Hindlimb muscle (tissue), 1 donor: ENCODE measurements at places on chromosomes 7 and 10.

DNA sequence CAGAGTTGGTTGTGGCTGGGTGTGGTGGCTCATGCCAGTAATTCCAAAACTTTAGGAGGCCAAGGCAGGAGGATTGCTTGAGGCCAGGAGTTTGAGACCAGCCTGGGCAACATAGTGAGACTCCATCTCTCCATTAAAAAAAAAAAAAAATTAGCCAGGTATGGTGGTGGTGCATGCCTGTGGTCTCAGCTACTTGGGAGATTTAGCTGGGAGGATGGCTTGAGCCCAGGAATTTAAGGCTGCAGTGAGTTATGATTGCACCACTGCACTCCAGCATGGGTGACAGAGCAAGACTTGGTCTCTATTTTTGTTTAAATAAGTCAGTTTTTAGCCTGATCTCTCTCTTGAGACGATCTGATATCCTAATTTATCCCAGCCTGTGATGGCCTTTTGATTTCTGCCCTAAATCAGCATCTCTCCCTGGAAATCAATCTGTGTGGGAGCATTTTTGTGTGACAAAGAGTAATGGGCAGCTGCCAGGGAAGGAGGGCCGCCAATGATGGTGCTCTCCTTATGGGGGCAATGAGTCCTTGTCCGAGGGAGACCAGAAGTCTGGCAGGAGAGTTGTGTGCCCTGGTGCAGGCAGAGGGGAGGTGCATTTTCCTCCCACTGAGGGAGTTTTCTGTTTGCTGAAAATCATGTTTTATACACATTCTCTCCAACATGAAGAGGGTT lies 111.0 kb downstream of the NRP1 start:
- no peak for DNase-seq

GRCh38 chr10:127427926-127428325 lies 121.2 kb upstream of the NPS start:
- no peak for DNase-seq

DNA sequence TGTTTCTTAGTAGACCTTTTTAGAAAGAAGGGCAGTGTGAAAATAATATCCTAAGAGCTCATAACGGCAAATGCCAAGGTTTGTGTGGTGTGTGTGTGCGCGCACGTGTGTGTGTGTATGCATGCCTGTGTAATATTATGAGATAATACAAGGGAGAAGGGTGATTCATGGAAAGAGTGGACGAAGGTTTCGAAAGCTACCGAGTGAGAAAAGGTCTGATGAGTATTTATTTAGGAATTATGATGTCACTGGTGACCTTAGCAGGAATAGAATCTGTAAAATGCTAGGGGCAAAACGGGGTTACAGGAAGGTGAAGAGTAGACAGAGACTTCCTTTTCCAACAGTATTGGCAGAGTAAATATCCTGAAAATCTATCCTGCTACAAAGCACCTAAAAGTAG lies 107.3 kb downstream of the AHR start:
- no peak for DNase-seq

DNA sequence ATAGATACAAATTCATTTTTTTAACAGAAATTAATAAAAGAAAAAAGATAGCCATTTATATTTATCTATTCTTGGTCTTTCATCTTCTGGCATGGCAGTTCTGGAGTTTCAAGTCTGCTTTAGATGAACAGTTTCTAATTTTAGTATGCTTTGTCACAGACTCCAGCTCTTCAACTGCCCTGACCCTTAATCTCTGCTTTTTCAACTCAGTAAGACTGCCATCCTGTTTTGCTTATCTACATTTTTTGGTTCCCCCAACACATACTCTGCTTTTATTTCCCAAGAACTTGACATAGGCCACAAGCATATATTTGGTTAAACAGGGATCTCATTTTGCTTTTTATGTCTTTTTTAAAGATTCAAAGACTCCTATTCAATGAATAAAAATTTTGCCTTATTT lies 309.3 kb upstream of the KCND2 start:
- DNase-seq, result no peak

DNA sequence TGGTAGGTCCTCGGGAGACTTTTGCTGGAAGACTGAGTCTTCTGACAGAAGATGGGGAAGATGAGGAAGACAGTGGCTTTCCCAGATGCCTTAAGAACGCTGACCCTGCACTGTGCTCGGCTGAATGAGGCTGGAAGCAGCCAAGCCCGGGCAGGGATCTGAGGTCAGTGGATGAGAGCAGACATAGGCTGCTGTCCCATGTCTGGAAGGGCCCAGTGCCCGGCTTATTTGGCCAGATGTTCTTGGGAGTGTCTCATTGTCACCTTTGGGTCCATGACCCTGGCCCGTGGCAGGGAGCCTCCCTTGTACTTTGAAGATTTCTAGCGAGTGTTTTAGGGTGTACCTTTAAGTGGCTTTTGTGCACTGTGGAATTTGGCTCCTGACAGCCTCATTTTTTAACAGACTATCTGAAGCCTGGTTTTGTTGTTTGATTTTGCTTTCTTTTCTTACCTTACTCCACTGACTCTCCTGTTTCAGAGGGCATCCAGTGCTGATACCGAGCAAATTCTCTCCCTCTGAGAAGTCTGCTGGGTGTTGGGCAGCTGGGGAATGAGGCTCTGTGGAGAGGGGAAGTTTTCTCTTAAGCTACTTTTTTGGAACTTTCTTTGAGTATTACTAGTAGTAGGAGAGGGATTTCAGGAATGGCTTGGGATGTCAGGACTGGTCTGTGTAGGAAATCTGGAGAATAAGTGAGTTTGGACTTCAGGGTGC lies 61.4 kb downstream of the CREB5 start:
- peak; percentile 40 for DNase-seq

- no peak for DNase-seq
Observed at GRCh38 chr10:33370434-33370930, 36.0 kb upstream of the NRP1 start.

DNA sequence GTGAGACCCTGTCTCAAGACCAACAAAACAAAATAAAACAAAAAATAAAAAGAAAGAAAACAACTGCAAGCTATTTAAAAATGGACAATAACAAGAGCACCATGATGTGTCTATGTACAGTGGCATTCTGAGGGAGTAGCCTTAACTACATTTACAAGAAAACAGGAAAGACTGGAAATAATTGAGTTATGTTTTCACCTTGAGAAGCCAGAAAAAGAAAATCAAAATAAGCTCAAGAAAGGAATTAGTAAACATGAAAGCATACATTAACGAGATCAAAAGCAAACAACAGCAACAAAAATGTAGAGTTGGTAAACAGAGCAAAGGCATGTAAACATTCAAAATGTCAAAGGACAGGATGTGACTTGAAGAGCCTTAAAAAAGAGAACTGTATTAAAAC lies 36.7 kb downstream of the TEX36 start:
- no peak for DNase-seq

- DNase-seq, result no peak
Observed at GRCh38 chr7:37816922-37817590, 31.3 kb upstream of the NME8 start.

DNA sequence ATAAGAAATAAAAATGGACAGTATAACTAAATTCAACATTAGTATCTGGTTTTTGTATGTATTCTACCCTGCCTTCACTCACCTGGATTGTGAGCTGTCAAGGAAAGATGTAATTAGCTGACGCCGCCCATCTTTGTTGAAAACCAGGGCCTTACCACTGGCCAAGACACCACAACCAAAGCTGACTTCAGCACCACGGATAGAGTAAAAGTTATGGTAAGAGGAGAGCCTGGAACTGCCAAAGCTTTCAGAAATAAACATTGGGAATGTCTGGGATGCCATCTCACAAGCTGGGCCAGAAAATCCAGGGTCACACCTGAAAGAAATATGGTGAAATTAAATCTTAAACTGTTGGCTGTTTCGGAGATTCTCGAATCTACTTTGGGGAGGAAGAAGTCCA lies 190.1 kb upstream of the SLC26A5 start:
- no peak for DNase-seq

GRCh38 chr7:79282070-79282694 lies 171.3 kb downstream of the MAGI2 start:
- DNase-seq, result peak; percentile 37

DNA sequence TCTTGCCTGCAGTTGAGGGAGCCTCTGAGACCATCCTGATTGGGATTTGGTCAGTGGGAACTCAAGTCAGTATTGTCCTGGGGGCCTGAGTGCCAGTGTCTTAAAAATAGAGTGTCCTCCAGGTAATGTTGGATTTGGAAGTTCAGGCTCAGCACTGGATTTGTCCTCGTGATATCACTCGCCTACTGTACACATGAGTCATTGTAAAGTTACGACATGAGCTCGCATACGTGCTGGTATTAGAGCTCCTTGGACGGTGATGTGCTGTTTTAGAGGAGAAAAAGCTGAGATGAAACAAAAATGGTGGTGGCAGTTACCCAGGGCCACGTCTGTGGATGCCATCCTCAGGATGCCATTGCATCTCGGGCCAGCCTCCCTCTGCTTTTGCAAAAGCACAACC lies 78.2 kb downstream of the MGMT start:
- no peak for DNase-seq

DNA sequence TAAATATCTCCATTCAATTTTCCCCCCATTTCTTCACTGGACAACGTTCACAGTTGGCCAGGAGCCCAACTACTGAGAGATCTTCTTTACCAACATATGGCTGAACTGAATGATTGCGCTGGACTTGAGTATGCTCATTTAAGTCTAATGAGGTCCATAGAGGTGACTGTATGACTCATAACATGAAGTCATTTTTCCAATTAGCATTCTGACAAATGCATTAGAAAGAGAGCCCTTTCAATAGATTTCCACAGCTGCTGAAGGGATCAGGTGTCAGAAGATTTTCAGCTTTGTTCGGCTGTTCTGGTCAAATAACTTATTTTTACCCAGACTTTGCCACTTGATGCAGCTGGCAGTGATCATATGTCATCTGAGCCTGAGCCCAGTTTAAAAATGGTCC lies 438.0 kb downstream of the ETV1 start:
- peak; percentile 19 for DNase-seq

DNA sequence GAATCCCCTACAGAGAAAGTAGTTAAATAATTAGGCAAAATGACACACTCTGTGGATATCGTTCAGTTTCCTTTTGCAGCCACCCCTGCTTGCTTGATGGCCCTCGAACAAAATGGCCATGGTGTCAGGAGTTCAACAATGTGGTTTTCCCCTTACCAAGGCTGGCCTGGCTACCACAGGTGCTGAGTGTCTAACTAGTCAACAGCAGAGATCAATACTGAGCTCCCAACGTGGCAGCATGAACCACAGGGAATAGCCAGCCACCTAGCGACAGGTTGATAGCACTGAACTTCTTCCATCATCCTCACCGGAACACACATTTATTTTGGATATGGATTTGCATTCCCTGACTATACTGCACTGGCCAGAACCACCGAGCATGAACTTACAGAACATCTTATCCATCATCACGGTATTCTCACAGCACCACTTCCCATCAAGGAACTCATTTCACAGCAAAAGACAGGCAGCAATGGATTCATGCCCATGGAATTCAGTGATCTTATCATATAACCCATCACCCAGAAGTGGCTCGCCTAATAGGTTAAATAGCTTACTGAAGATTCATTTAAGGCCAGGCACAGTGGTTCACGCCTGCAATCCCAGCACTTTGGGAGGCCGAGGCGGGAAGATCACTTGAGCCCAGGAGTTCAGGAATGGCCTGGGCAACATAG lies 6.3 kb downstream of the C10orf67 start:
- no peak for DNase-seq

- DNase-seq, result no peak
Observed at GRCh38 chr10:71459513-71459912, 62.8 kb downstream of the CDH23 start.

DNA sequence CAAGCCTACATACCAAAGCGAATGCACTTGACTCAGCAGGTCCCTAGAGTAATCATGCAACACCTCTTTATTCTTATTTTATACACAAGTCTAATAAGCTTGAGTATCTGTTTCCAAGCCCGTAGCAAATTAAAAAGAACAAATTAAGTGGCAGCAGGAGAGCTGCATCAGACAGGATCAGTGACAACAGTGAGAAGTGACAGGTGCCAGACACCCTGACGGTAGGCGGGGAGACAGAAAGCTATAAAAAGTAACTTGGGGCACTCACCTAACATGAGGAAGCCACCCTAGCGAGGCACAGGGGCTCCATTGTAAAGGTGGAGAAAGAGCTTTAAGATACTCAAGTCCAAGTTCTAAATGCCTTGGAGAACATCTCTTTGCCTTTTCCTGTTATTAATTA lies 174.2 kb downstream of the PLXNA4 start:
- no peak for DNase-seq

- no peak for DNase-seq
Observed at GRCh38 chr7:15000157-15000556, 97.6 kb upstream of the DGKB start.

DNA sequence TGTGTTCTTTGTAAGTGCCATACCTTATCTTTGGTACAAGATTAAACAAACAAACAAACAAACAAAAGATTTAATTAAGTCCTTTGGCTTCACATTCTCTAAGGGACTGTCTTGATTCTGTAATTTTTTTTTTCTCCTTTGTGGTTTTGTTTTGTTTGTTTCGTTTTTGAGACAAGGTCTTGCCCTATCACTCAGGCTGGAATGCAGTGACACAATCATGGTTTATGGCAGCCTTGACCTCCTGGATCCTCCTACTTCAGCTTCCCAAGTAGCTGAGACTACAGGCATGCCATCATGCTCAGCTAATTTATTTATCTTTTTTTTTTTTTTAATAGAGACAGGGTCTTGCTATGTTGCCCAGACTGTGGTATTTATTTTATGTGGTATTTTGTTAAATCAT lies 165.8 kb downstream of the LRRC4 start:
- DNase-seq, result no peak

DNA sequence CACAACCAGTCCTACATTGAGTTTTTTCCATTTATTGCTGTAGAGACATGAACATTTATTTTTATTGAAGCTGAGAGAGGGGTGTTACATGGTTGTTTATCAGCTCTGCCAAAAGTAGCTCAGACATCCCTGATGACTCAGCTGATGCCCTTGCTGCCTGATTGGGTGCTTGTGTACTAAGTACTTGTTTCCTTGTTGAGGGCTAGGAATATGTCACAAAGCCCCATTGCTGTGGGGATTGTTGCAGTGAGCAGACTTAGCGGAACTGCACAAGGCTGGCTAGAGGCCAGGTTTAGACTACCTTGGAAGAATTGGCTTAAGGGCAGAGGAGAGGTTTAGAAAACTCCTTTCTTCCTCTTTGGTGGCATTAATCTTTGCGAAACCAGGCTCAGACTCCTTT lies 110.6 kb downstream of the AUTS2 start:
- DNase-seq, result no peak

DNA sequence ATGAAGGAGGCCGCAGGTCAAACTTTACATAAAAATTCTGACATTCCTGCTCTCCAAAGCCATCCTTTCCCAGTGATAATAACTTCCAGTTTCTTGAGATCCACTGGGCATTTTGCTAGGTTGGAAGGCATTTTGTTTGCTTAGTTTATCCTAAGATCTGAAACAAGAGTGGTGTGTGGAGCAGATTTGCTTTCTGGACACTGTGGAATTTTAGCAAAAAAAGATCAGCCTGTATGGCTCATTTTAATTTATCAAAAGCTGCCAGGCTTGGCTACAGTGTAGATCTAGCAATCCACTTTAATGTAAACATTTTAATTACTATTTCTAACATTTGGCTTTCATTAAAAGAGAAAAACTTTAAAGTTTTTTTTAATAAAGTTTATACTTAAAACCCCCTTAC lies 124.8 kb downstream of the SAMD9 start:
- no peak for DNase-seq

- peak; percentile 49 for DNase-seq
Observed at GRCh38 chr7:17651341-17651740, 289.0 kb downstream of the SNX13 start.
